Activated T-helper 1 cell treated with anti-CD3 and anti-CD28 coated beads, Interleukin-2, amount 50 U/mL, for 16 hours (primary cell): ENCODE measurements at places on chromosomes 2 and 18.

- no peak for DNase-seq
Observed at GRCh38 chr2:105885456-105885855, 140.7 kb downstream of the NCK2 start.

DNA sequence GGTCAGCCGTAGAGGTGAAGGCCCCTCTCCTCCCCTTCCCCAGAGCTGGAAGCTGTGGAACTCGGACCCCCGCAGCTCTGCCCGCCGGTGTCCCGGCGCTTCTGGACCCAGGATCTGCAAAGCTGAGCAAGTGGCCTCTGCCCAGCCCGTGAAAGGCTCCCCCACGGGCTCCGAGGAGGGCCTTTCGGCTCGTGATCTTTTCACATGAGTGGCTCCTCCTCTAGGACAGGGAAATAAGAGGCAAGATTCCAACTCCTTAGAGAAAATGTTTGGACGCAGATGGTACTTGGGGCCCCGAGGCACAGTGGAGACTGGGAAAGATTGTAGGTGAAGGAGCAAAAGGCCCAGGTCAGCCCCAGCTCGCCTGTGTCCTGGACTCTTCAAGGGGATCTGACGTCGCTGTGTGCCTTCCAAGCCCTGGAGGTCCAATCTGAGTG lies 48.2 kb upstream of the SP3 start:
- no peak for DNase-seq

GRCh38 chr2:102256874-102257462 lies 54.4 kb upstream of the IL1RL1 start:
- DNase-seq: no peak

DNA sequence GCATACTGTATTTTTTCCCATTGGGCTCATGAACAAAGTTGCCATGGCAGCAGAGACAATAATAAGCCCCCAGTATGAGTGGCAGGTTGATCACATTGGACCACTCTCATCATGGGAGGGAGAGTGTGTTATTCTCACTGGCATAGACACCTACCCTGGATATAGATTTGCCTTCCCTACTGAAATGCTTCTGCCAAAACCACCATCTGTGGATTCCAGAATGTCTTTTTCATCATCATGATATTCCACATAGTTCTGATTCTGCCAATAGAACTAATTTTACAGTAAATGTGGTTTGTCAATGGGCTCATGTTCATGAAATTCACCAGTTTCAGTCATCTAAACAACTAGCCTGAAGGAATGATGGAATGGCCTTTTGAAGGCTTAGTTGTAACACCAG lies 18.4 kb downstream of the TMEM200C start:
- no peak for DNase-seq

DNA sequence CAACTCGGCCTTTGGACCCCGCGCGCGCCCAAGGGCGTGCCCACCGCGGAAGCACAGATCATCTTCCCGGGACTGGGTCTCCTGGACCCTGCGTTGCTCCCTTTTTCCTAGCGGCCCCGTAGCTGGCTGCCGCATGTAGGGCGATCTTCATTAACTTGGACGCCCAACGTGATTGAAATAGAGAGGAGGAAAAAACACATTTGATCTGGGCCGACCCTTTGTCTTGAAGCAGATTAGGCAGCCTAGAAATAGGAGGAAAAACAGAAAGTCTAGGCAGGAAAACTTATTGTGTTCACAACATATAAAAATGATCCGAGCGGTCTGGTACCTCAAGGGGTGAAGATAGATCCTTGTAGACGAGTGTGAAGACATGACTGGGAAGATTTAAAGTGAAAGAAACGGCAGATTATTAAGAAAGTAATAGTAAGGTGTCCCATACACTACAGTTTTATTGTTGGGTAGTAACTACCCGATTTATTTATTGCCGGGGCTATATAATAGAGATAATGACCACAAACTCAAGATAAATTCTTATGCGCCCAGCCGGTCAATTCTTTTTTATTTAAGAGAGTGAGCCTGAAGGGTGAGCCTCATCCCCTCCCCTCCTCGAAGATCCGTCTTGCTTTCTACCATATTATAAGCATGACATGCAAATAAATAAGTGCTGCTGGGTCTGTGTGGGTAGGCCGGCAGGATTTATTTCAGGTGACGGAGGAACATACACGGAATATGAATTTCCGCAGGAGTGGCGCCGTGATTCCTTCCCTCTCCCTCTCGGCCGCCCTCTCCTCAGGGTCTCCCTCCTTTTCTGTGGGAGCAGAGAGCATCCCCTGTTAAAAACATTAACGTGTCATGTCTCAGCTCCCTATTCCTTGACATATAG lies 147.4 kb downstream of the MEIS1 start:
- no peak for DNase-seq

DNA sequence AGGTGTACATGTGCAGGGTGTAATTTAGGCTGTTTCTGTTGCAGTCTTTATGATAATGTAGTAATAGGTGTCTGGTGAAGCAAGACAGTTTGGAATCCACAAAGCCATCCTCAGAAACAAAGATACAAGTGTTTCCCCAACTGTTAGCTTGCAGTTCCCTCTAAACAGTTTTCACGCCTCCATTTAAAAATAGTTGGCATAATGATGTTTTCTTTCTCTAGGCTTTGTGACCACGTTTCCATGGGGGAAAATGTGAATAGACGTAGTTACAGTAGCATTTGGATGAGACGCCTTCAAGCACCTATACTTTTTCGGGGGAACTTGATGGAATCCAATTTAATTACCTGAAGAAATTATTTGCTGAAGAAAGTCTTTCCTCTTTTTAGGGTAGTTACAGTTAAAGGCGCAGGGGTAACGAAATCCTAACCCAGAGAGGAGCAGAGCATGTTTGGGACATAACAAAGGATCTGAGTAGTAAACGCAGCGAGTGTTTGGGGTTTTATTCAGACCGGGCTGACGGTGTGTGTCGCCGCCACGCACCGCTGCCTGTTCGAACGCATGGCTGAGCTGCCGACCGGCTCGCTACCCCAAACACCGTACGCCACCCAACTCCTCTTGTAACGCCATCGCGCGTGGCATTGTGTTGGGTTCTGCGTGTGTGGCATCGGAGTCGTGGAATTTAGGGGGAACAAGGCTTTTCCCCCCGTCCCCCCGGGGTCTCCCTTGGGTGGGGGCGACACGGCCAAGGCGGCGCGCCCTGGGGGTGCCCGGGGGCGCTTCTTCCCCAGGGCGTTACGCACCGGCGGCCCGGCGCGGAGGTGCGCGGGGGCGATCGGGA lies 681 bp upstream of the NRP2 start:
- no peak for DNase-seq

DNA sequence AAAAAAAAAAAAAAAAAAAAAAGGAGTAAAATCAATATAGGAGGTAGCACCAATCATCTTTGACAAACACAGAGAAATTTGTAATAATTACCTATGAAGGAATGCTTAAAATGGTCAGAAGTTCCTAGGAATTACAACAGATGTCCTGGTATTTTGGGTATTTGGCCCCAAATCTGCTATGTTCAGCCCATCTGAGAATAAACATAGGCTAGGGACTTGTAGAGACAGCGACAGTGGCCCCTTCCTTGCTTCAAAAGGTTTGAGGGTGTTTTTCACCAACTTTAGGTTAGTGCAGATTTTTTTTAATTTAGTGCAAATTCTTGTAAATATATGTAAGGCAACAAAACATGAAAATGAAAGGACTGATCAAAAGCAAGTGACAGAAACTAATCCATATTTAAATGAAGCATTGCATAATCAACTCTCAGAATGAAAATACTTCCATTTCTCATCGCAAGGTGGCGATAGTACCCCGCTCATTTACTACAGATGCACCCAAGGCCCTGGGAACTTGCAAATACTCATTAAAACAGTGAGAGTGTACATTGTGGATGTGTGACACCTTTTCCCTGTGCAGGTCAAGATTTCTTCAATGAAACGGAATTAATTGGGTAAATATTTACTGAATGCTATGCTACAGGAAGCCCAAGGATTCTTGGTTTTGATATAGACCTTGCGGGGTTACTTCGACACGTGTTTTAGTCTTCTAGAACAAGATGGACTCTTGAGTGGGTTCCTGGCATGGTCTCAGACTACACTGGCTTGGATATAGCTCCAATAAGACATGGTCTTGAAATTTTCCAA lies 44.6 kb downstream of the FAM124B start:
- no peak for DNase-seq

- no peak for DNase-seq
Observed at GRCh38 chr18:27847412-27847811, 329.5 kb downstream of the CDH2 start.

DNA sequence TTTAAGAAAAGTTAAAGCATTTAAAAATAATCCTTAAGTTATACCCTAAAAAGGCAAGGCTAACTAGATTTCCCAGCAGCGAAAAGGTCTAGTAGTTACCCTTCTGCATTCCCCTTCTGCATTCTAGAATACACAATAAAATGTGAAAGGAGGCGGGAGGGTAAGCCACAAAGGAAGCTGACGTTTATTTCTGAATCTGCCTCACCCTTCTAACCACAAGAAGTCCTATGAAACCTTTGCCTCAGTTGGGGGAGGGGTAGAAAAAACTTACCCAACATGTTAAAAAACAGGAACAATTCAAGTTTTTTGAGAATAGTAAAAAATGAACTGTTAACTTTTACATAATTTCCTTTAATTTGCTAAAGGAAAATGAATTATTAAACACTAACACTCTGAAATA lies 11.3 kb downstream of the STK17B start:
- DNase-seq: peak; percentile 41

DNA sequence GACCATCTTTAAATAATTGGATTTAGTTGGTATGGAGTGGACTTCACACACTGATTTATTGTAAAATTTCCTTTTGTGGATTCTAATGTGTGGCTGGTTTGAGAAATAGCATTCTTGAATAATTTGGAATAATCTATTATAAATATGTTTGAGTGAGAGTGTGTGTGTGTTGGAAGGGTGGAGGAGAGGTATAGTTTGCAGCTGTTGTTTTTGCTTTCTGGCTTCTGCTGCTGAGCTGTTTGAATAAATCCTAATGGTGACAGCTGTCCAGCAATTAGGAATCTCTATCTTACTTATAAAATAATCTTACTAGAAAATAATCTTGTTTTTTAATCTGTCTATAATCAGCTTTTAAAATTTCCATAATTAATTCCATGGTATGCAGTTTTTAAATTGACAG lies 1283.0 kb upstream of the CDH2 start:
- no peak for DNase-seq

DNA sequence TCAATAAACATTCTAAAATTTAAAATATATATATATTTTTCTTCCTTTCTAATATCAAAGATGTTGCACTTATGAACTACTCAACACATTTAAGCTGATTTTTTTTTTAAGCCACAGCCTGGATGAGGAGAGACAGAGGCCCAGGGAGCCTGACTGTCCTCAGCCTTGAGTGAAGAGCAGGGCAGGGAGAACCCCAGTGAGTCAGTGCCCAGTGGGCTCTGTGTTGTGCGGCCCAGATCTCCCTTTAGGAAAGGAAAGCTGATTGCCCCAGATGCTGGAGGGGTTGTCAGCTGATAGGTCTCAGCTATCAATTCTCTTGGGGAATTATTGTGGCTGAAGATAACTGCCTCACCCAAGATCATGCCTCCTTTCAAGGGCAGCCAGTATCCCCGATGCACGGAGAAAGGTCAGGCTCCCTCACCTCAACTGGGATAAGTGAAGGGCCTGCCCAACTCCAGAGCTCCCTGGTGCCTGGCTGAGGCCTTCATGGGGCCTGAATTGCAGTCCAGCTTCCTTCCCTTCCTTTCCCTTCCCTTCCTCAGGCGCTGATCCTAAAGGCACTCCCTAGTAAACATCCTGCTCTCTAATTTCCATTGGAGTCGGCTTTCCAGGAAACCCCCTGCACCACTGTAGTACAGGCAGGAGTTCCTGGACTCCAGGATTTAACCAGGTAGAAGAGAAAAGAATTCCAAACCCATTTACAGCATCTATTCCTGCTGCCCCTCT lies 106.9 kb upstream of the ATL2 start:
- DNase-seq: no peak

GRCh38 chr2:189261916-189262315 lies 82.4 kb upstream of the COL5A2 start:
- DNase-seq: no peak

DNA sequence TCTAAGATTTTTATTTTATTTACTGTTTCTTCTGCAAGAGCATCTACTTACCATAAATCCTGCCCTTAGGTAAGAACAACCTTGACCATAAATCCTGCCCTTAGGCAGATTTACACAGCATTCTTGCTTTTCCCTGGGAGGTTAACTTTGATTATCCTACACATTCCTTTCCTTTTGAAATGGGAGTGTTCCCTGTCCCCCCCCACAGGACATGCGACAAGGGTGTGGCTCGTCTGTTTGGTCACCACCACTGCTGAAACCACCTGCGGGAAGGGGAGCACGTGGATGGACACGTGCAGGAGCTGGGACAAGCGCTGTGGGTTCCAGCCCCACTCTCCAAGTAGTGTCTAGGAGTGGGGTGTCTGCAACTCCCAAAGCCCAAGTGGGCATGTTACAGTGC lies 239.3 kb upstream of the SP5 start:
- DNase-seq: no peak

- no peak for DNase-seq
Observed at GRCh38 chr2:173153301-173153885, 77.7 kb downstream of the MAP3K20 start.

GRCh38 chr2:41963661-41964525 lies 83.9 kb upstream of the PKDCC start:
- no peak for DNase-seq

DNA sequence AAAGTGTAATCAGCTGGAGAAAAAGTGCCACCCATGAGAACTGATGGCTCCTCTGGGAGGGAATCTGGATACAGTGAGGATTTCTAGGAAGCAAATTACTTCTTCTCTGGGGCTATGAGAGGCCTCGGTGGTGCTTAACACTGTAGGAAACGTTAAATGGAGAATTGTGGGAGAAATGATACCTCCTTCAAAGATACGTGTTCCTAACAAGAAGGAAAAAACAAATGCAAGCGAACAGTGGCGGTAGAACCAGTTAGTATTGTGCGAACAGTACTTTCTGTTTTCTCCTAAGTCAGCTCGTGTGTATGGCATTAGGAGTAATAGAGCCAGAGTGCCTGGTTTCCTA lies 587 bp upstream of the MTIF2 start:
- no peak for DNase-seq

DNA sequence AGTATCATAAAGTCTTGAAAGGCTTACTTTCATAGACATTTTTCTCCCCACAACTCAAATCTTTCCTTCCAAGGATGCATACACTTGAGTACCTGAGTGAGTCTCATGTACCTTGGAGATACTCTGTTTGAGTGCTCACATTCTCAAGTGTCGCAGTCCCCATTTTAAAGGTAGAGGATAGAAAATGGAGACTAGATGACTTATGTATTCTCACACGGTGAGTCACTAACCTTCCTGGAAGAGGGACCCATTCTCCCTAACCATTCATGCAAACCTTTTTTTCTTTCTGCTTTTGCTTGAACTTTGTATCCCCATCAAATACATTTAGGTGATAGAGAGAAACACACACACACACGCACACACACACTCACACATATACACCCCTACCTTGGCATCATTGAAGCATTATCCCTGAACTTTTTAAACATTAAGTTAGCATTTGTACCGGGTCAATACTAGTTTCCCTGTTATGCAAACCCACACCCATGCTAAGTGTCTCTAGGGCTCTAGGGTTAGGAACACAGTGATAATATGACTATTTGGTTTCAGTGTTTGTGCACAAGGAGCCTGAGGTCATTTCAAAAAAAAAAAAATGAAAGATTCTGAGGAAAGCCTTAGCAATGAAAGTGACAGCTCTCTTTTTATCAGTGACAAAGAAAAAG lies 236.2 kb downstream of the IKZF2 start:
- DNase-seq: no peak

- no peak for DNase-seq
Observed at GRCh38 chr2:39275016-39275415, 31.2 kb upstream of the CDKL4 start.

GRCh38 chr2:55918856-55919255 lies 4.7 kb downstream of the EFEMP1 start:
- no peak for DNase-seq
